Putamen (tissue), 1 donor: ENCODE measurements at places on chromosomes 1 and 21.

DNA sequence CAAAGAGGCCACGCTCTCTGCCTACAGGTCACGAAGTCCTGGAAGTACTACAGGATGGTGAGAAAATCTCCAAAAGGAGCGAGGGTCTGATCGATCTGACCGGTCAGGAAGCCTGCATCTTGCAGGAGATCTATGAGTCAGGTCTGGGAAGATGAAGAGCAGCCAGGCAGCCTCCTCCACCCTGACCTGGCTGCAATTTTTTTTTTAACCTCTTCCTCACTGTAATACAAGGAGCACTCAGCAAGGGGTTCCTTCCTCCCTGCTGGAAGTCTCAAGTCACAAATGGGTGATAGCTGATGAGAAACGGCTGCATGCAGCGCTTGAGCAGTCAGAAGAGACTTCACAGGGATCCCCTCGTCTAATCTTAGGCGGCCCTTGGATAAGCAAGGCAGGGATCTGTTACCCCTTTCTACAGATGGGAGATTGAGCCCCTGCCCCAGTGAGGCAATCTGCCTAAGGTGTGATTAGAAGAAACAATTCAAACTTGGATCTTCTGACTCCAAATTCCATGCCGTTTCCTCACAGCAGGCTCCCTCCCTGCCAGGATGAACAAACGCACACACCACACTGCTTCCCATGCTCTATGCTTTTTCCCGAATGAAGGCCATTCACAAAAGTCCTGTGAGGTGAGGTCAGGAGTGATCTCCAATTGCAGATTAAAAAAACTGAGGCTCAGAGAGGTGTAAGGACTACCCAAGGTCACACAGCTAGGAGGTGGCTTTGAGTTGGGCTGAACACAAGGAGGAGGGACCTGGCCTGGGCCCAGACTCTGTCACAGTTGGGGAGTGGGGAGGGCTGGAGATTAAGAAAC lies 48.3 kb downstream of the ECE1 start:
- DNase-seq = no peak

- DNase-seq = no peak
These were observed 79.2 kb upstream of the SAMD11 start for GRCh38 chr1:844472-845026.

GRCh38 chr1:37922767-37923550 lies 23.9 kb downstream of the INPP5B start:
- no peak for DNase-seq

GRCh38 chr1:5743435-5744095 lies 248.7 kb downstream of the NPHP4 start:
- DNase-seq = no peak

DNA sequence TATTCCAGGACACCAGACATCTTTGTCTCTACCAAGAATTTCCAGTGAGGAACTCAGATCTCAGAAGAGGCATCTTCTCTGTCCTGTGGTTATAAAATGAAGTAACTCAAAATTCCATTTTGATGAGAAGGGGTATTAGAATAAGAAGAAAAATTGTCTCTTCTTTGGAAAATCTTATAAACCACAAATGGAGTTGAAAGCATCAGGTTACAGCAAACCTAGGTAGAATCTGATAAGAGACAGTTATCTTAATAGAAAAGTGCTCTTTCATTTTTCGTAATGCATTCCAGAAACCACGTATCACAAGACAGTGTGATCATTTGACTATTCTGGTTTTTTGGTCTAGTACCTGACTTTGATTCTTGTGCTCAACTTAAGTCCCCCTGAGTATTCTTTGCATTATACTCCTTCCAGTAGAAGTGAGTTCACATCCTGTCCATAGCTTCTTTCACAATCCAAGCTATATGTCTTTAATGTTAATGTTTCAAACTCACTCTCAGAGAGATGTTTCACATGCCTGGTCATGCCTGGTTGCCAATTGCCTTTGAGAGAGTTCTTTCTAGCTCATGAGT lies 120.9 kb upstream of the PRDX6 start:
- no peak for DNase-seq

- no peak for DNase-seq
These were observed 100.5 kb downstream of the GIPC2 start for GRCh38 chr1:78146205-78146771.

DNA sequence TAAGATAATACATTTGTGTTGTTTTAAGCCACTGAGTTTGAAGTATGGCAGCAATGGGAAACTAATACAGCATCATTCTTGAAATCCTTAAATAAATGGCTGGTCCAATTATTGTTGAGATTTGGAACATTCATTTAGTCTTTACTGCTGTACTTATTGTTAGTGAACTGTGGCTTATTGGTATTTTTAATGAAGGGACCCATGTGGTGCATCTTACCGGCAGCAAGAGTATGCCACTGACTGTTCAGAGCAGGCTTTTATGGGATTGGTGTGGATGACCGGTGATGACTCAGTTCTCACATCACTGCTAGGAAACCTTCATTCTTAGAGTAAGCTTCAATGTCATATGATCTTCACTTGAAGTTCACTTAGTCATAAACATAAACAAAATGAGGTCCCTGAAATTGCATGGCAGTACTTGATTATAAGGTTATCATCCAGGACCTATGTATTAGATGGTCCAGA lies 31.5 kb downstream of the PRKAA2 start:
- no peak for DNase-seq

- no peak for DNase-seq
These were observed 106.3 kb downstream of the TGFB2 start for GRCh38 chr1:218451415-218451814.

DNA sequence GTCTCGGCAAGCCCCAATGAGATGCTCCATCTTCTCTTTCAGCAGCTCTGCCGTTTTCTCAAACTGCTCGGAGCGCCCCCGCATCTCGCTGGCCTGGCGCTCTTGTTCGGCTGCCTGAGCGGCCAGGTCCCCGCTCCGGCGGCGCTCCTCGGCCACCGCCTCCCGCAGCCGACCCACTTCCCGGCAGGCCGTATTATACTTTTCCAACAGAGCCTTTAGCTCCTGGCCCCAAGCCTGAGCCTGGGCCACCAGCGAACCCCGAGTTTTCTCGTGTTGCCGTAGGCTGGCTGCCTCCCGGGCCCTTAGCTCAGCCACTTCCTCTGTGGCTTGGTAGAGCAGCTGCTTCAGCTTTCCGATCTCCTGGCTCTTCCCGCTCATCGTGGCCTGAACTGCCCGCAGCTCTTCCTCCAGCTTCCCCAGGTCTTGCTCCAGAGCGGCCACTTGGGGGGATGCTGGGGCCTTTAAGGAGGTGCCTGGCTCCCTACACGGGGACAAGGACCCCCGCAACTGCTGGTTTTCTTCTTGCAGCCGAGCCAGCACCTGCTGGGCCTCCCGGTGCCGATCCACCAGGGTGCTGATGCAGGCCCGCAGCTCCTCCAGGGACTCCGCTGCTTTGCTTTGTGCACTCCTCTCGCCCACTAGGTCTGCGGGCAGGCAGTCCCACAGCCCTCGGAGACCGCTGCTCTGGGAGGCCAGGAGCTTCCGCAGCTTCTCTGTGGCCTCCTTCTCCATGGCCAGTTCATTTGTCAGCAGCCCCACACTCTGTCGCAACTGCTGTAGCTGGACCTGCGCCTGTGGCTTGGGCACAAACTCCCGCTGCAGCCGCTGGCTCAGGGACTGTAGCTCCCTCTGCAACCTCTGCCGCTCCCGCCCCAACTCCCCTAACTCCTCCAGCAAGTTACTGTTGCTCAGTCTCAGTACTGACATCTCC lies 13.4 kb upstream of the PIAS3 start:
- DNase-seq = no peak

DNA sequence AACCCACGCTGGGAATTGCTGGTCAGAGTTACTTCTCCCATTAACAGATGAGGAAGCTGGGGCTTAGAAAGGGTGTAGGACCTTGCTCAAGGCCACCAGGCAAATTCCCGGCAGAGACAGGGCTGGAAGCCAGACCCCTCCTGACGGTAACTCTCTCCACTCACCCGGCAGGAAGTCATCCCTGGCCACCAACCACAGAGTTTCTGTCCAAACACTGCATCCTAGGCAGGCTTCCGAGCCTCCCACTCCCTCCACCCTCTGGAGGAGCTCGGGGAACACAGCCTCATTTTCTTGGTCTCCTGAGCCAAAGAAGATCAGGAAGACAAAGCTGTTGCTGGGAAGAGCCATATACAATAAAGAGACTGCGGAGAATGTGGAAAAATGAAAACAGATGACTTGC lies 25.0 kb upstream of the ZNF436 start:
- no peak for DNase-seq

DNA sequence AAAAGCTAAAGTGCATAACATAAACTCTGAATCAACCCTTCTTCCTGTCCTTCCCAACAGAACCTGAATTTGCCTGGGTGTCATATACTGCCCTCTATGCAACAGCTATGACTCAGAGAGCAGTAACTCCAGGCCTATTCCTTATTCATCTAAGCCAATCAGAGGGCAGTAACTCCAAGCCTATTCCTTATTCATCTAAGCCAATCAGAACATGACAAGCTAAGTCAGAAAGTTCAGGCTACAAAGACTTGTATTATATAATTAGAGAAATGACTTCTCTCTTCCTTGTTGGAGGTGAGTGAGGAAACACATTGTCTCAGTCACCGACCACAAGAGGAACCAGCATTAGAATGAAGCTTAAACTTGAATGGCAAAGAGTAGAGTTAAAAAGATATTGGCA lies 26.2 kb upstream of the TADA1 start:
- no peak for DNase-seq

GRCh38 chr1:58345215-58346035 lies 201.1 kb downstream of the OMA1 start:
- no peak for DNase-seq

- no peak for DNase-seq
These were observed 191.7 kb downstream of the GPR52 start for GRCh38 chr1:174639461-174639860.

- no peak for DNase-seq
These were observed 16.6 kb downstream of the SDCCAG8 start for GRCh38 chr1:243272401-243272800.

DNA sequence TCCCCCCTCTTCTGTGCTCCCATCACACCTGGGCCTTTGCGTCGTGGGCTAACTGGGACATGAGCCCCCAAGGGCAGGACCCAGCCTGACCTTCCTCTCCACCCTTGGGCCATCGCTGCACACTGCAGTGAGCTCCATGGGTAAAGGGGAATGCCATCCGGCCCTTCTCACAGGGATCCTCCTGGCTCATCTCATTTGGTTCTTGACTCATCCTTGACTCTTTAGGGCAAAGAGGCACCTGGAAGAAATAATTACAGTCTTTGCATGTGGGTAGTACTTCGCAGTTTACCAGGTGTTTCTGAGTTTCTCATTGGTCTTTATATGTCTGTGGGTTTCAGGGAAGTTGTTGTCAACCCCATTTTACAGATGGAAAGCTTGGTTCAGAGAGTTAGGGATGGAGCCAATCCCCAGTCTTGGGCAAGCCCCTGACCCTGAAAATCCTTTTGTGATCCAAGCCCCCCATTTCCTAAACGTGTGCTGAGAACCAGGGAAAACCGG lies 59.3 kb upstream of the ID3 start:
- no peak for DNase-seq

GRCh38 chr1:5376538-5377247 lies 615.5 kb downstream of the NPHP4 start:
- no peak for DNase-seq

GRCh38 chr1:36320291-36320761 lies 3.1 kb downstream of the EVA1B start:
- DNase-seq = no peak

- DNase-seq = no peak
These were observed 177.6 kb downstream of the HHIPL2 start for GRCh38 chr1:222370081-222370912.

- DNase-seq = no peak
These were observed 100.7 kb downstream of the BARHL2 start for GRCh38 chr1:90616395-90616794.

DNA sequence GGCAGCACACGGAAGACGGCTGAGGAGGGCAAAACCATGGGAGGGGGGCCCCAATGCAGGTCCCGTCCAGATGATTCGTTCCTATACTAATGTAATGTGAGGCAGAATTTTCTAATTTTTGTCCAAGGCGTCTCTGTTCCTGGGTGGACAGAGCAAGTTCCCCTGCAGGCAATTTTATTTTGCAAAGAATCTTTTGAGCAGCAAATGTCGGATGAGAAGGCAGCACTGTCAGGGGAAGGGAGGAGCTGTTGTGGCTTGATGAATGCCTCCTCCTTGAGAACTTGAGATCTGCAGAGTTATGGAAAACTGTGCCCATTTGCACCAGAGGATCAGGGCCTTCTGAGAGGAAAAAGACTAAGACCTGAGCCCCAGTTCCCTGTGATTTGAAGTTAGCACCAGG lies 17.3 kb downstream of the SLC1A7 start:
- DNase-seq = no peak

GRCh38 chr21:44567481-44568171 lies 5.9 kb upstream of the KRTAP10-4 start:
- no peak for DNase-seq

- no peak for DNase-seq
These were observed 112.7 kb downstream of the HMCN1 start for GRCh38 chr1:185846672-185847444.

DNA sequence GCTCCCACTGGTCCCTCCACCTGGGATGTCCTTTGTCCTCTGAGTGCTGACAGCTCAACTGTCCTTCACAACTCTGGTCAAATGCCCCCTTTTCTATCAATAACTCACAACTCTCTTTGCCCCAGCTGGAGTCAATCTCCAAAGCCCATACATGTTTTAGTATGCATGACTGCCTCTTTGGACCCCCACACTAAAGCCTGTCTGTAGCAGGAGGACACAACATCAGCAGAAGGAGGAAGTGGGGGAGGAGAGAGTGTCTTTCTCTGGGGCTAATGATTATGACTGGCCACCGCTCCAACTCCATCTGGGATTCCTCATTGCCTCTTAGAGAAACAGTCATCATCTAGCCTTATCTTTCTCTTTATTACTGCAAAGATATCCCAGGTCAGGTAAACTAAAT lies 186.6 kb upstream of the FGGY start:
- no peak for DNase-seq

- no peak for DNase-seq
These were observed 46.1 kb upstream of the ZNF326 start for GRCh38 chr1:89948722-89949345.

GRCh38 chr1:203638950-203639349 lies 12.3 kb downstream of the ATP2B4 start:
- DNase-seq = no peak
